ENCODE measurements at places on chromosomes 2 and 18.

DNA sequence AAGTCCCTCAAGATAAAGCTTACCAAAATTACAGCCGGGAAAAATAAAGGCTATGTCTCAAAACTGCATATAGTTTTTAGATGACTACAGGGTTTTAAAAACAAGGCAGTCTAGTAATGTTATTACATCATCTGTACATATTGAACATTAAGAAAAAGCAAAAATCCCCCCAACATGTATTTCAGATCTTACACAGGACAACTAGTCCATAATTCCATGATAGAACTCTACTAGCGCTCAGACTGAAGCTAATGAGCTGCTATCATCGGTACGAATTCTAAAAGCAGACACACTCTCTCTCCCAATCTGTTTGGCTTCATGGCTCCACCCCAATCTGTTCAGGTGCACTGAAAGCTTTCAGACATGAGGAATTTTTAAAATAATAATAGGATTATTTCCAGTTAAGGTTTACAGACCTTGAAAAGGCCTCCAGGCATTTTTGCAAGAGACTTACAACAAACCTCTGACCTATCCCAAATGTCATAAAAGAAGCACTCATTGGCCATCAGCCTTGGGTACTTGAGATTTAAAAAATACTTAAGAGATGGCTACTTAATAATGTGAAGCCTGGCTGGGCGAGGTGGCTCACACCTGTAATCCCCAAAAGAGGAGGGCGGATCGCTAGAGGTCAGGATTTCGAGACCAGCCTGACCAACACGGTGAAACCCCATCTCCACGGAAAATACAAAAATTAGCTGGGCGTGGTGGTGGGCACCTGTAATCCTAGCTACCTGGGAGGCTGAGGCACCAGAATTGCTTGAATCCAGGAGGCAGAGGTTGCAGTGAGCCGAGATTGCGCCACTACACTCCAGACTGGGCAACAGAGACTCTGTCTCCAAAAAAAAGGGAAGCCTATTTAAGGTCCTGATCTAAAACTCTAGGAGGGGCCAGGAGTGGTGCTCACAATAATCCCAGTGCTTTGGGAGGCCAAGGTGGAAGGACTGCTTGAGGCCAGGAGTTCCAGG, 2.0 kb downstream of the NPC1 start:
- DNase-seq = no peak

- no peak for DNase-seq
Measured at GRCh38 chr18:63762518-63762917, 12.7 kb upstream of the SERPINB7 start.

DNA sequence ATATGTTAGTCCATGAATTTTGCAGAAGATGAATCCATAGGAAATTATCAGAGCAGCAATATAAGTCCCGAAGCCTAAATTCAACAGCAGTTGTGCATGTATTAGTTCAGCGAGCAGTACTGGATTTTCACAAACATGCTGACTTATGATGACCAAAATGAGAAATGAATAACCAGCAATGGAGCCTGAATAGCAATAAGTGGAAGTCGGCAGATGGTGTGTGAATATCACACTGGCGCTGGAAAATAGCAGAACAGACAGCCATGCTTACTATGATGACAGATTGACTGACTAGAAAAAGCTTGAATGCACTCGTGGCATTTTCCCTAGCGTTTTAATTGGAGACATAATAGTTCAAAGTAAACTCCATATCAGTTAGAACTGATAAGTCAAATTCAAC, 1114.5 kb downstream of the DSC3 start:
- no peak for DNase-seq

DNA sequence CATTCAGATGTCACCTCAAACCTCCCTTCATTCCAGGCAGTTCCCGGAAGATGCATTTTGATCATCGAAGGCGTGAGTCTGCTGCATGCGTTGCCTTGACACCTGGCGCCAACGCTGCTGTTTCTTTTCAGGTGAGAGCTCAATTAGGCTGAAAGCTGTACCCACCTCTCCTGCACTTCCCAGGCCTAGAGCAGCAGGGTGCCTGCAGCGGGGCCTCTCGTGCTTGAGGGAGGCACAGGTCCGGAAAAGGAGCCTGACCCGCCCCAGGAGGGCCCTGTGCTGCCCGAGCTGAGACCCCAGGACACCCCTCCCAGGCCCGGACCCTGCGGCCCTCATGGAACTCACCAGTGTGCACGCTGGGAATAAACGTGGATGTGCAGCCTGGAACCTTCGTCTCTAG, 31.4 kb upstream of the KCNG2 start:
- DNase-seq = no peak

DNA sequence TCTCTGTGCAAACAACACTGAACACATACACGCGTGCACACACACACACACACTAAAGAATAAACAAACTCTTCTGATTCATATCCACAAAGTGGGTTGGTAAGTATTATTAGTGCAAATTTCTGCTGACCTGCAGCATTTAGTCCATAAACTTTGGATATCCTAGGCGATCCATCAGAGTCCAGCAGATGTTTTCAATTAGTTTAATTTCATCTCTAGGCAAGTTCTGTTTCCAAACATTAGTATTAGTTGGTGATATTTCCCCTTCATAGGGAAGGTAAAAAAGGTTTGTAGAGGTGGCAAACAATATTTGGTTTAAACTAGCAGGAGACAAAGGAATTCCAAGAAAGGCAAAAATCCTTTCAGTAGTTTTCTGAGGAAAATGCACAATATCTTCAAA, 5.7 kb downstream of the DSEL start:
- no peak for DNase-seq

GRCh38 chr2:223996391-223996790, 39.1 kb downstream of the MRPL44 start:
- DNase-seq = no peak

- DNase-seq = no peak
Measured at GRCh38 chr2:9950521-9951271, 797 bp upstream of the GRHL1 start.

- no peak for DNase-seq
Measured at GRCh38 chr18:46031741-46032140, 40.3 kb downstream of the PSTPIP2 start.

DNA sequence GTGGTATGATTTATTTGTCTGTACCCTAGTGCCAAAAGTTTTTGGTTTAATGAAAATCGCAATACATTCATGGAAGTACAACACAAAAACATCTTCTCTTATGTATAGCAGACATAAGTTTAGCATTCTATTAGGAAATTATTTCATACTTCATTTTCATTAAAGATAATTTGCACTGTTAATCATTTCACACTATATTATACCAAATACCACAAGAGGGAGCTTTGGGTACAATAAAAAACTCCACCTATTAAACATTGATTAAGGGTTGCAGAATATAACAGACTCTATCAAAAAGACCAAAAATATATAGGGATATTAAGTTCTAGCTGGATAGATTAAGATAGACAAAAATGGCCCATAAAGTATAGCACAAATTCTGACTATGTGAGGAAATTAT, 79.0 kb downstream of the SLC66A3 start:
- no peak for DNase-seq

DNA sequence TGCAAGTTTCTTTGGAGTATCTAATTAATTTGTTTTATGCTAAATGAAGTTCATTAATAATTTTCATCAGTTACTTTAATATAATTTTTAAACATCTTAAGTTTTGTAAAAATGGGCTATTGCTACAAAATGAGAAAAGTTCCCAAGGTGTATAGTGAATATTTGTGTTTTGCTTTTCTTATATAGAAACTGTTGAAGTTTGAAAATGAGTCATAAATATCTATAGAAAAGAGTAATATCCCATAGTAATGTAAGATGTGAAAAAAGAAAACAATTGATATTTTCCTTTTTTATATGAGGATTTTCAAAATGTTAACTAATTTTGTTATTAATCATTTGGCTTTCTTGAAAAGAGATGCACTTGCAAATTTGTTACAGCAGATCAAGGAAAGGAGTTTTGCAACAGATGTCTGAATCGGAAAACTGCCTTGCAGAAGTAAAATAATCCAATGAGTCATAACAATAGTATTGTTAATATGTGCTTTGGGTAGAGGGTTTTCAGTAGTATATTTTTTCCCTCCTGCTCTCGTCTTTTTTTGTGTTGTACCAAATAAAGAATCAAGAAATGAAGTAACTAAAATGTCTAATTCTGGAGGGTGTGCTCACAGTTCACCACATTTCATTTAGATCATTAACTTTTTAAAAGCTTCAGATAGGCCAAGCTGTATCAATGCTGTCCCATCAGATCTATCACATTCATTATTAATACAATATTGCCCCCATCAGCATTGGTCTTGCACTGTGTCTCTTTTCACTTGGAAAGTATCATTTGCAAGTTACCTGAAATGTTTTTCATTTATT, 15.5 kb downstream of the DUSP19 start:
- no peak for DNase-seq

GRCh38 chr2:38026846-38027245, 49.1 kb downstream of the CYP1B1 start:
- DNase-seq = no peak

- DNase-seq = no peak
Measured at GRCh38 chr18:47997338-47997780, 66.9 kb upstream of the SMAD2 start.

DNA sequence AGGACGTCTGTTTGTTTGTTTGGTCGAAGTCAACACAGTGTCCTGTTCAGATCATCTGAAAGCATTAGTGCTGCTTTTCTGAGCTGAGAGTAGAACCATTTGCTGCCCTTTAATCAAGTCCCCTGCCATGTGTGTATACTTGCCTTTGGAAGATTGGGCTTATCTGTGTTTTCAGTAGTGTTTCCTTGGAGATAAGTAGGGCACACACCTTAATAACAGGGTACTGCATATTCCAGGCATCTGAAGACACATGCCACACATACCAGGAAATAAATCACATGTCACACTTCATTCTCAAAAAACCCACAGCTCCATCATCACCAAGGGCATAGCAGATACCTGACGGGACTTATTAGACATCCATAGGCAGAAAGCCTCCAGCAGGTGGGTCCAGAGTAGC, 157.4 kb downstream of the SOX11 start:
- no peak for DNase-seq

- no peak for DNase-seq
Measured at GRCh38 chr18:47346016-47346415, 94.6 kb upstream of the SKOR2 start.

DNA sequence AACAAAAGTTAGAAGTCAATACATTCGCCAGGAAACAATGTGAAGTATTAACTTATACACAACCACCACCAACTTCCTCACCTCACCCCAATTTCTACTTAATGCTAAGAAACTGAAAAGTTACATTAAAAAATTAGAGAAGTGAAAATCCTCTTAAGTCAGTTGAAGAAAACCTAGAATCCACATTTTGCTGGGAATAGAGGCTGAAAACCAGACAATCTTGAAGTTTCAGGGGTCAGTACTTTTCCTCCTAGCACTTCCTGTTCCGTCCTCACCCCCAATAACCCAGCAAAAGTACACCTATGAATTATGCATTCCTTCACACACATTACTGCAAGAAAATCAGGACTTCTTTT, 6.3 kb downstream of the YES1 start:
- no peak for DNase-seq

GRCh38 chr2:69034845-69035244, 21.9 kb downstream of the ANTXR1 start:
- DNase-seq = no peak

GRCh38 chr18:25057491-25058050, 294.4 kb downstream of the ZNF521 start:
- no peak for DNase-seq

DNA sequence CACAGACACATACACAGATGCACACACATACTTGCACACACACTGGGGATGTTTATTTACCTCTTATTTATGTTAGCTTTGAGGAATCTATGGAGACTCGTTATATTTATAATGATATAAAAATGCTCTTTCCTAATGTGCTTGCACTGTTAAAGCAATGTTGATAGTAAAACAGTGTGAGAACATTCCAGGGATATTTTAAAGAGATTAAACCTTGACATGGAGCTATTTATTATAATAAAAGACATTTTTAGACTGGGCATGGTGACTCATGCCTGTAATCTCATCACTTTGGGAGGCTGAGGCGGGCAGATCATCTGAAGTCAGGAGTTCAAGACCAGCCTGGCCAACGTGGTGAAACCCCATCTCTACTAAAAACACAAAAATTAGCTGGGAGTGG, 557.3 kb upstream of the ZNF804A start:
- DNase-seq = no peak

GRCh38 chr2:238130696-238131628, 7.5 kb upstream of the KLHL30 start:
- no peak for DNase-seq

DNA sequence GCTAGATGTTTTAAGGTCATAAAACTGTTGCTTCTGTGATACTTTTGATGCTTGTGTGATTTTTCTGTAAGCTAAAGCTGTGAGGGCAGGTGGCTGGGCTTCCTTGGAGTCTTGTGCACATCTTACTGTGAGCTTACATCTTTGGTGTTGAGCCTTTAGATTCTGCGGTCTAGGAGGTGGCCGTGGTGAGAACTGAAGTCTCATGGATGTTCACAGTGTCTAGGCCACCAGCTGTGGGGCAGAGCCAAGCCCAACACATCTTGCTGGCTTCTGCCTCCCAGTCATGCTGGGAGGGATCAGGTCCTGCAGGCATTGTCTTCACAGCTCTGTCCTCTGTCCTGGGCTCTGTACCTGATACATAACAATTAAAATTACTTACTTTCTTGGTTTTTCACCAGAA, 219.7 kb upstream of the HS6ST1 start:
- no peak for DNase-seq

DNA sequence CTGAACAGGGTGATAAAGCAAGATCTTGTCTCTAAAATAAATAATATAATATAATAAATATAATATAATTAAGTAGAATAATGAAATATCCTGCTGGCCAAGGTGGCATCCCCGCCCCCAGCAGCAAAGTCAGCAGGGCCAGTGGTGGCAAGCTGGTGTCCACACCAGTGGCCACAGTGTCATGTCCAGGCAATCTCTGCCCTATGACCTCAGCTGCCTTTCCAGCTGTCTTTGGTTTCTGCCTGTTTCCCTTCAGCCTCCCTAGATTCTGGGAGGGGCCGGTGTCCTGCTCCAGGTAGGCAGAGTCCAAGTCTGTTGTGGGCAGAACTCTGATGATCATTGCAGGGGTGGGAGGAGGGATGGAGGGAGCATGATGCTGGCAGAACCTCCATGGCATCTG, 16.2 kb upstream of the STEAP3 start:
- no peak for DNase-seq

GRCh38 chr2:28751252-28751955, at the start of gene PPP1CB:
PPP1CB (plus strand) TSS chr2:28751830; CDS start chr2:28752125, 295 bp downstream.
- peak; percentile 91 for DNase-seq

GRCh38 chr18:39835303-39836030, 2119.6 kb upstream of the PIK3C3 start:
- no peak for DNase-seq

DNA sequence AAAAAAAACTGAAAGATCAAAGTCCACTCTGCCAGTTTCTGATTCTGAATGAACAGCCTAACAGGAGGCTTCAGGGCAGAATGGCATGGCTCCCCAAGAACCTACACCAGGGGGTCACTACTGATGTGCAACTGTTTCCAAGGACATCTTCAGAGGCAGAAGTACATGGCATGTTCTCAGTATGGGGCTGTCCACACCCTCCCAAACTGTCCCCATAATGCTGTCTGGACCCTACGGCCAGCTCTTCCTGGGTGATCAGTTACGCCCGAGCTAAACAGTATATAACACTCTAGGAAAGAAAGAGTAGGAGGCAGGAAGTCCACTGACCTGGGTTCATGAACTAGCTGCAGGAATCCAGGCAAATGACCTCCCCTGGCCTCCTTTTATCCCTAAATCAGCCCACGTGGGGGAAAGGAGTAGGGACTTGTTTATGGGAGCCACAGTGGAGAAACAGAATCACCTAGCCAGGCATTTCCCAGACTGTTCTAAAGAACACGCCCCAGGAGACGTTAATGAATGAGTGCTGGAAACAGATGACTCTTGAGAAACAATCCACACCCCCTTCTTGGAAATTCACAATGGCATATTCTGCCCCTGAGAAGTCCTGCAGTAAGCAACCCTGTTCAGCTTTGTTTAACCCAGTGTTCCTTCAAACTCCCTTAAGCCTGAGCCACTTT, 2.5 kb downstream of the TMBIM1 start:
- no peak for DNase-seq

Measured in H54 (cell line).